ENCODE measurements at places on chromosomes 16 and 17. TPM values are rescaled to one million over a fixed set of nuclear protein-coding genes. Genes with fewer than 3 reads are reported as not detected.

The FXR2 gene
- total RNA-seq, result 72.6 TPM

- DNase-seq, result no peak
Observed at GRCh38 chr17:54849660-54850059, 51.0 kb upstream of the TOM1L1 start.

GRCh38 chr17:15900871-15901270, 44.1 kb upstream of the ADORA2B start:
- DNase-seq, result no peak

- no peak for DNase-seq
Observed at GRCh38 chr17:83035722-83036121, 43.7 kb upstream of the METRNL start.

GRCh38 chr16:23905027-23905426, 69.2 kb downstream of the PRKCB start:
- DNase-seq, result peak; percentile 67
